ENCODE measurements at places on chromosomes 13 and 19.

- DNase-seq = no peak
Measured at GRCh38 chr19:3978145-3978544, 7.1 kb downstream of the EEF2 start.

- no peak for DNase-seq
Measured at GRCh38 chr13:103133556-103133955, 67.3 kb upstream of the SLC10A2 start.

GRCh38 chr13:30755678-30756077 is 20.3 kb downstream of the ALOX5AP start:
- DNase-seq = no peak

GRCh38 chr19:32828643-32829344 is 40.8 kb downstream of the SLC7A9 start:
- DNase-seq = no peak

GRCh38 chr13:31282741-31283455 is 83.1 kb downstream of the B3GLCT start:
- DNase-seq = no peak

DNA sequence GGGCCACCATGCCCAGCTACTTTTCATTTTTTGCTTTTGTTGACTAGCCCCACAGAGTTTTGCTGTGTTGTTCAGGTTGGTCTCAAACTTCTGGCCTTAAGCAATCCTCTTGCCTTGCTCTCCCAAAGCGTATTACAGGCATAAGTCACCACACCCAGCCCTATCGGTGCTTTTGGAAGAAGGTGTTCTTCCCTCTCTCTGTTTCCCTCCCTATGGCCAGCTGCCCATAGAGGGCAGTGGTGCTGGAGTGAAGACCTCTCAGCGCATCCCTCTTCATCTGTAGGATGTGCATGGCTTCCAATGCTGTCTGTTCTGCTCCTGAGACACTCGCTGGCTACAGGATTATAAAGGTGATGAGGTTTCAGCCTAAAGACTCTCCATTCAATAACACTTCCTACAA is 1.3 kb upstream of the CD22 start:
- no peak for DNase-seq

DNA sequence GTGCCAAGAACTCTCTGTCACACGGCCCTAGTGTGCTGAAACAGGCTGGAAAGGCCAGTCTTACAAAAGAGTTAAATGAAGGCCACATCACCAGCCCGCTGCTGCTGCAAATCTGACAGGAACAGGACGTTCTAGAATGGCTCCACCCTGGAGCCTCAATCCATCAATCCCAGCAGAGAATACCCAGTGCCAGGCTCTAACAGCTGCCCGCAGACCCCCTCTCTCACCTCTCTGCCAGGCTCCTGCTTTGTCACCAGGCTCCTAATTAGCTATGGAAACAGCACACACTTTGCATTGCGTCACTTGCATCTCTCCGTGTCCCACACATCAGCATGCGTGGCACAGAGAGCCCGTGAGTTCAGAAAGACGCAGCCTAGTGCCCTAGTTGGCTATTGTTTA is 314.1 kb downstream of the FOXO1 start:
- DNase-seq = no peak

GRCh38 chr19:45792470-45793177 is at the start of gene DMWD:
TSS of gene DMWD (minus strand) at chr19:45792845. CDS start at chr19:45792756, 89 bp downstream.
- DNase-seq = no peak

- no peak for DNase-seq
Measured at GRCh38 chr13:106263801-106264200, 271.7 kb downstream of the EFNB2 start.

DNA sequence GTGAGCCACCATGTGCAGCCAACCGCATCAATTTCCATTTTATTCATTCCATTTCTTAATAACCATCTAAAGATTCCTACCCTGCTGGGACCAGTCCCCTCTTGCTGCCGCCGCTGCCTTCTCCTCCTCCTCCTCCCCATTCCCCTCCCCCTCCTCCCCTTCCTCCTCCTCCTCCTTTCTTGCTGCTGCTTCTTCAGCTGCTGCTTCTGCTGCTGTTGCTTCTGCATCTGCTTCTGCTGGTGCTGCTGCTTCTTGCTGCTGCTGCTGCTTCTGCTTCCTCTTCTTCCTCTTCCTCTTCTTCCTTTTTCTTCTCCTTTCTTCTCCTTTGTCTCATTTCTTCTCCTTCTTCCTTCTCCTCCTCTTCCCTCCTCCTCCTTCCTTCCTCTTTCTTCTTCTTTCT is 20.0 kb upstream of the SPRYD7 start:
- DNase-seq = no peak

DNA sequence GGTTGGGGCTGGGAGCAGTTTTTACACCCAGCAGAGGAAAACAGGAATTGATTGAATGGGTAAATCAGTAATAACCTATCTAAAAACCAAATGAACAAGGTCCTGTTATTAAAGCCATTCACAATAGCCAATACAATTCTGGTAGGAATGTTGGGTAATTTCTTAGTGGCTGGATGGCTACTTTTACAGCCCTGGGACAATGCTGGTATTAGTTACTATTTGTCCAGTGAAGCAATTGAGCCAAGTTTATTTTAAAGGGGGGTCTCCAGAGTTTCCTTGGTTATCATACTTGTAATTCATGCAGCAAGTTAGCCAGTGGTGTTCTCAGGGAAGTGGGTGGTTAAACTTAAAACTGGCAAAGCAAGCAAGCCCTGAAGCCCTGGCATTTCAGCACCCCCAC is 92.3 kb upstream of the STARD13 start:
- no peak for DNase-seq

DNA sequence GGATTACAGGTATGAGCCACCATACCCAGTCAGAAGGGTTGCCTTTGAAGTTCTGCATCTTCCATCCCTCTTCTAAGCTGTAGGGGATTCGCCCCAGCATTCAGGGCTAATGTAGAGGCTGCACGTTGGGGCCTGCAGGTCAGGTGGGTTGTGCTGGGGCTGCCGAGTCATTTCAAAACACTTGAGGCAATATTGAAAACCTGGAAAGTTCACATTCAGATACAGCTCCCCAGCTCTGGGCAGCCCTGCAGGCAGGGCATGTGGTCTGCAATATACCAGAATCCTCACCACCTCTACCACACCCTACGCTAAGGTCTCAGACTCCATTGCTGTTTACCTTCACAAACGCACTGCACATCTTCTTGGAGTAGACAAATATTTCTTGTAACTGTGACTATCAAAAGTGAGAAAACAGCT is 24.6 kb downstream of the CCNE1 start:
- no peak for DNase-seq

GRCh38 chr13:75929076-75929475 is 292.9 kb downstream of the LMO7 start:
- no peak for DNase-seq

Measured in vagina (tissue), 2 donors.